ENCODE measurements at places on chromosomes 7 and 10.
A peak's percentile ranks its signal among the peaks of the same experiment; 100 is the strongest.

GRCh38 chr7:97480772-97481390 is 251.0 kb upstream of the TAC1 start:
- peak; percentile 45 for DNase-seq

DNA sequence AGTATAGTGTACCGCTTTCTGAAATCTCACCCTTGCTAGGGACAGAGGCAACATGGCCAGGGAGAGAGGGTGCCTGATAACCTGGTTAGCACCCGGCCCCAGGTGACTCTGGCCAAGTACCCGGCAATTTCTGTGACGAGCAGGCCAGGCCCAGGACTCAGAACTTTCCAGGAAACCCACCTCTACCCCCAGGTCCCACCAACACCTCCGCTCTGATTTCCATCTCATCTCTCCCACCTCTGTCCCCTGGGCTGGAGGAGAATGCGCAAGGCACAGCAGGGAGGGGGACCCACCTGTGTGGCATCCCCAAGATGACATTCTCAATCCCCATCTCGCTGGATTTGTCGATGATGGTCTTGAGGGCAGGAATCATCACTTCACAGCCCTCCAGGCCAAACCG is 11.6 kb downstream of the OGDHL start:
- no peak for DNase-seq

- no peak for DNase-seq
Observed at GRCh38 chr7:20223356-20223755, 6.2 kb upstream of the MACC1 start.

DNA sequence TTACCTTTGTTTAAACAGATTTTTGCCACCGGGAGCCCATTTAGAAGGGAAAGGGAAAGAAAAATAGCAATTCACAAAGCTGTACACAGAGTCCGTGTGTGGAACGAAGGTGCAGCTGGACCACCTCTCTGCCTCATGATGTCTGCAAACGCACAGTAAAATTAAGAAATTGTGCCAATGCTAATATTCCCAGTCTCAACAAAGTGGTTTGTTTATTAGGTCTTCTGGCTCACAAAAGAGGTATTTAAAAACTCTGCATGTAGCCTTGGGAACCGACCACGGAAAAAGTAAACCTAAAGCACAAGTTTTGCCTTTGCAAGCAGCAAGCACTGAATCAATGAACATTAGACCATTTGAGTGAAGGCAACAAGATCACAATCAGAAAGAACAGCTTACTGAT is 57.7 kb downstream of the CREB3L2 start:
- no peak for DNase-seq

- DNase-seq: no peak
Observed at GRCh38 chr10:84493951-84494848, 165.8 kb downstream of the CCSER2 start.

DNA sequence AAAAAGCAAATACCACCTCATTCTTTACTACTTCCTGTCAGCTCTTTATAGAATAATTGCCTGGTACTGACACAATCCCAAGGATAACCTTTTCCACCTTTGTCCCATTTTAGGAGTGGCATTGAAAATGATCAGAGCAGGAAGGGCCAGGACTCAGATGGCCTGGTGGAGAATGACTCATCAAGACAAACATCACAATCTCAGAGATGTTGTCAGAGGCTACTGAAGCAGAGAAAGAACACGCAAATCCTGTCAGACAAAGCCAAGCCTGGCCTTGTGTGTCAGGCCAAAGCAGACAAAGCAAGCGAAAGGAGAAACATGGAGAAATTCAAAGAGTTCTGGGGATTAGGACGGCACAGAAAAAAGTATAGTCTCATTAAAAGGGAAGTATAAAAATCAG is 40.9 kb downstream of the NSUN6 start:
- DNase-seq: no peak

- no peak for DNase-seq
Observed at GRCh38 chr10:95509251-95509650, 51.9 kb downstream of the SORBS1 start.

- no peak for DNase-seq
Observed at GRCh38 chr10:74823791-74824183, 2.6 kb upstream of the KAT6B start.

- DNase-seq: no peak
Observed at GRCh38 chr10:111506266-111507034, 429.6 kb downstream of the ADRA2A start.

GRCh38 chr7:107277331-107277730 is 108.5 kb downstream of the HBP1 start:
- DNase-seq: no peak

DNA sequence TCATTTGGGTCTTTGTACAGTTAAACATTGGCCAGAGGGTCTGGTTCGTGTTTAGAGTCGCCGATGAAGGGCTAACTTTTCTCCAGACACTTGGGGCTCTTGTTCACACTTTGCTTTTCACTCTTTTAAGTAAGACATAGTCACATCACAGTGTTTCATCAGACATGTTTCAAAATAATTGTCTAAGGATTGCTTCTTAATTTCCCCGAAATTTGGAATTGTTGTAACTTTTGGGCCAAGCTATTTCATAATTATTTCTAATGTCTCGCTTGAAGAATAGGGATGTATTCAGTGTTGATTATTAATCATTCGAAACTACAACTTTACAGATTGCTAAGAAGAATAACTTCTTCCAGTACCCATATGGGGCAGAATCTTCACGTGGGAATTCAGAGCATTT is 92.8 kb downstream of the TCF7L2 start:
- DNase-seq: no peak

DNA sequence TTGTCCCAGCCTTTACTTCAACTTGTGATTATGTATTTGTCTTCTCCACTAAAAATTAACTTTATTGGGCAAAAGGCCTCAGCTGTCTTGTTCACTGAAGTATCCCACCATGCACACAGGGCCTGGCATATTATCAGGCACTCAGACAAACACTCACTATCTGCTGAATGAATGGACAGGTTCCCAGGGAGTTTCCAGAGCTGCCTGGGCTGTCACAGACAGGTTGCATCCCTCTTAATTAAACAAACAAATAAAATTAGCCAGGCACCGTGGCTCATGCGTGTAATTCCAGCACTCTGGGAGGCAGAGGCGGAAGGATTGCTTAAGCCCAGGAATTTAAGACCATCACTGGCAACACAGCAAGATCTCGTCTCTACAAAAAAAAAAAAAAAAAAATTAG is 1.5 kb upstream of the TSPAN14 start:
- DNase-seq: no peak

- DNase-seq: no peak
Observed at GRCh38 chr10:94205396-94205831, 157.3 kb downstream of the NOC3L start.

- no peak for DNase-seq
Observed at GRCh38 chr7:128114806-128115205, 83.6 kb upstream of the LRRC4 start.

GRCh38 chr7:147509541-147510200 is 1080.9 kb upstream of the C7orf33 start:
- DNase-seq: no peak

DNA sequence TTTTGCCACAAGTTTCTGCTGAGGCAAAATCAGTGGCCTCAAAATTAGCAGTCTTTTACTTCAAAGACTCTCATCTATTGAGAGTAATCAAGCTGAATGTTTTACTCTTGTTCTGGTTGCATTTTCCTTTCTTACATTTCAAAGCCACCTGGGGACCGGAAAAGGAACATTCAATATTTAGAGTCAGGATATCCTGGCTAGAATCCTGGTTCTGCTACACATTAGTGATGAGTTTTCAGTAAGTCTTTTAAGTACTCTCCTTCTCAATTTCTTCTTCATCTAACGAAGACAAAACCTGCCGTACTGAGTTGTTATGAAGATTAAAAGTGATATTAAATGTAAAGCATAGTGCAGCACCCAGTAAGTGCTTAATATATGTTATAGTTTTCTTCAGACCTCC is 52.5 kb downstream of the LAMB4 start:
- DNase-seq: no peak

GRCh38 chr7:77199013-77199966 is at the start of gene FGL2:
TSS of gene FGL2 (minus strand) at chr7:77199819. CDS start at chr7:77199793, 26 bp downstream.
- no peak for DNase-seq

GRCh38 chr10:4154191-4154715 is 369.2 kb upstream of the KLF6 start:
- DNase-seq: no peak

DNA sequence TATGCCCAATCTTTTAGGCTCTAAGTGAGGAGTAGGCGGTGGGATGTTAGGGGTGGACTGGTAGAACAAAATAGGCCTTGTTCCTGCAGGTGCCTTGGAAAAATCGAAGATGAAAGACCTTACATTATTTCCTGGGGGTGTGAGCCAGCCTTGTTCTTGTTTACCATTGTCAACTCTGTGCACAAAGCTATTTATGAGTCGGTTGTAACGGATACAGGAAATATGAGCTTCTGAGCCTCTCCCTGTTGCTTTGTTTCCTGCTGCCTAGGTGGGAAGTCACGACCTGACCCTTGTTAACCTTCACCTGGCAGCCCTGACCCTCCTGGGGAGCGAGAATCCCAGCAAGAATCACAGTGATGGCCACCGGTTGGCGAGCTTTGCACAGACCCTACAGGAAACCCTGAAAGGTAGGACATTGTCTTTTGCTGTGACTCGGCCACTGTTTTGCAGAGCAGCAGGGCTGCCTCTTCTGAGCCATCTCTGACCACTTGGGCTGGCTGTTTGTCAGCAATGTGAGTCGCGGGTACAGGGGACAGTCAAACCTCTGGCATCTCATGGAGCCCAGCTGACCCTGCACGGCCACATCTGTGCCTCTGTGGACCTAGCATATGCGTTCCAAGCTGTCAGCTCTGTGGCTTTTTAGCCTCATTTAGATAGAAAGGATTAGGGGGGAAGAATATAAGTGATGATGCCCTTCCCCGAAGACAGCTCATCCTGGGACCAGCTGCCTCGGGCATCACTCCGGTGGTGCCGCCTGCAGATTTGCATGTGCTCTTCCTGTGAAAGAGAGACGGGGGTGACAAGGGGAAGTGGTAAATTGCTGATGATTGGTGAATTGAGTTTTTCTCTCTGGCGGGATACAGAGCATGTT is 102.1 kb upstream of the ANLN start:
- no peak for DNase-seq

- no peak for DNase-seq
Observed at GRCh38 chr10:93481637-93482144, 443 bp downstream of the MYOF start.

DNA sequence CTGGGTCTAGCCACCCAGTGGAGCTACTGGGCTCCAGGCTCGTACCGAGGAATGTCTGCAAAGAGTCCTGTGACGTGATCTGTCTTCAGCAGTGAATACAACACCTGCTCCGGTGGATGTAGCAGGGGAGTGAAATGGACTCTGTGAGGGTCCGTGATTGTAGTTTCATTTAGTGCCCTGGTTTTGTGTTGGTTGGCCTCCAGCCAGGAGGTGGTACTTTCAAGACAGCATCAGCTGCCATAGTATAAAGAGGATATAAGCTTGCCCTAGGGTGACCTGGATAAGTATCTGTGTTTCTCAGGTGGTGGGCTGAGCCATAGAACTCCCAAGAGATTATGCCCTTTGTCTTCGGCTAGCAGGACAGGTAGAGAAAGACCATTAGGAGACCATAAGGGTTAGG is 24.6 kb upstream of the WNT2 start:
- DNase-seq: no peak
